Fibroblast of villous mesenchyme (primary cell): ENCODE measurements at places on chromosomes 5 and 9. TPM values are rescaled to one million over a fixed set of nuclear protein-coding genes. Genes with fewer than 3 reads are reported as not detected.

OTP gene
- not detected in 2 replicates for total RNA-seq

NOXA1 gene
- total RNA-seq, result 0.32 TPM in 1 of 2 replicates, not detected in the other

MTAP gene
- 26.4 and 36.7 TPM in 2 replicates for total RNA-seq

KCNT1 gene
- total RNA-seq, result not detected in 2 replicates

WDR70 gene
- 23.5 and 29.4 TPM in 2 replicates for total RNA-seq

ASTN2 gene
- 3.9 and 5.6 TPM in 2 replicates for total RNA-seq

TLE1 gene
- 33.5 and 39.3 TPM in 2 replicates for total RNA-seq
